ENCODE measurements at places on chromosomes 3 and 15.

- no peak for DNase-seq
Measured at GRCh38 chr15:67405208-67406191, 115.4 kb upstream of the C15orf61 start.

DNA sequence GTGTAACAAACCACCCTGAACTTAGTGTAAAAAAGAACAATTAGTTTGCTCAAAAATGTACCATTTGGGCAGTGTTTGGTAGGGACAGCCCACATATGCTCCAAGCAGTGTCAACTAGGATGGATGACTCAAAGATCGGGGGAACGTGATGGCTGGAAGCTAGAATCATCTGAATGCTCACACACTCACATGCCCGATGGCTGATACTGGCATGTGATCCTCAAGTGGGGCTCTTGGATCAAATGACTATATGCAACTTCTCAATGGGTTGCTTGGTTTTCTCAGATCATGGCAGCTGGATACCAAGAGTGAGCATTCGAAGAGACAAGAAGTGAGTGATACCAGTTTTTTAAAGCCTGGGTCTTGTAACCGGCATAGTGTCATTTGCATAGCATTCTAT lies 335.9 kb upstream of the KCNMB2 start:
- DNase-seq = no peak

DNA sequence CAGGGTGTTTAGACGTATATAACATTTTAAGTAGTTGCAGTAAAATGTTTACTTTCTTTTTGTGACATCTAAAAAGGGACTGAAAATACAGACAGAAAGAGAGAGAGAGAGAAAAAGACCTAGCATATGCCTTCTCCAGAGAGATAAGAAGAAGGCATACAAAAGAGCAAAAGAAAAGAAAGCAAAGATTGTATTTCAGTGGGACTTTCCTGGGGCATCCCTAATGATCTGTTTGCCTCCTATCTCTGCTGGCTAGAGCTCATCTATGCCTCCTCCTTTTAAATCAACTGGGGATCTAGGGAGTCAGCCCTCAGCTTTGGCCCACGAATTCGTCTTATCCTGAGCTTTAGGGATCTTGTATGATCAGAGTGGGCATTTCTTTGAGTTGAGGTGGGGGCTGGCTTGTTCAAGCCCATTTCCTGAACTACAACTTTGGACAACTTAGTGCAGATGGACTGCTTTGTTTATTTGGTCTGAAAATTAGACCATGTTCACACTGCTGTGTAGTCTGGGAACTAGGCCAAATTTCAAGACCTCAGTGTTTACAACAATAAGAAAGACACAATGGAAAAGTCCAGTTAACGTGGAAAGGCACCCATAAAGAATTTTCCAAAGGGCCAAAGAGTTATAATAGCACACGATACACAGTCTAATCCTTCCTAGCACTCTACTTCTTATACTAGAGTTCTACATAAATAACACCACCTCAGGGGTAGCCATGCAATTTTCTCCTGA lies 61.0 kb downstream of the ATP8B4 start:
- DNase-seq = peak; percentile 22

GRCh38 chr15:27339138-27339537 lies 368.2 kb downstream of the GABRG3 start:
- no peak for DNase-seq

GRCh38 chr3:51679777-51680176 lies 8.7 kb downstream of the TEX264 start:
- DNase-seq = no peak

DNA sequence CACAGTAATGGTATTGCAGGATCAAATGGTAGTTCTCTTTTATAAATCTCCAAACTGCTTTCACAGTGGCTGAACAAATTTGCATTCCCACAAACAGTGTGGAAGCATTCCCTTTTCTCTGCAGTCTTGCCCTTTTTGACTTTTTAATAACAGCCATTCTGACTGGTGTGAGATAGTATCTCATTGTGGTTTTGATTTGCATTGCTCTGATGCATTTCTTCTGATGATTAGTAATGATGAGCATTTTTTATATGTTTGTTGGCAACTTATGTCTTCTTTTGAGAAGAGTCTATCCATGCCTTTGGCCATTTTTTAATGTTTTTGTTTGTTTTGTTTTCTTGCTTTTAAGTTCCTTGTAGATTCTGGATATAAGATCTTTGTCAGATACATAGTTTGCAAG lies 316.1 kb upstream of the TMCO5A start:
- DNase-seq = no peak

- no peak for DNase-seq
Measured at GRCh38 chr15:67406257-67406861, 114.6 kb upstream of the C15orf61 start.

DNA sequence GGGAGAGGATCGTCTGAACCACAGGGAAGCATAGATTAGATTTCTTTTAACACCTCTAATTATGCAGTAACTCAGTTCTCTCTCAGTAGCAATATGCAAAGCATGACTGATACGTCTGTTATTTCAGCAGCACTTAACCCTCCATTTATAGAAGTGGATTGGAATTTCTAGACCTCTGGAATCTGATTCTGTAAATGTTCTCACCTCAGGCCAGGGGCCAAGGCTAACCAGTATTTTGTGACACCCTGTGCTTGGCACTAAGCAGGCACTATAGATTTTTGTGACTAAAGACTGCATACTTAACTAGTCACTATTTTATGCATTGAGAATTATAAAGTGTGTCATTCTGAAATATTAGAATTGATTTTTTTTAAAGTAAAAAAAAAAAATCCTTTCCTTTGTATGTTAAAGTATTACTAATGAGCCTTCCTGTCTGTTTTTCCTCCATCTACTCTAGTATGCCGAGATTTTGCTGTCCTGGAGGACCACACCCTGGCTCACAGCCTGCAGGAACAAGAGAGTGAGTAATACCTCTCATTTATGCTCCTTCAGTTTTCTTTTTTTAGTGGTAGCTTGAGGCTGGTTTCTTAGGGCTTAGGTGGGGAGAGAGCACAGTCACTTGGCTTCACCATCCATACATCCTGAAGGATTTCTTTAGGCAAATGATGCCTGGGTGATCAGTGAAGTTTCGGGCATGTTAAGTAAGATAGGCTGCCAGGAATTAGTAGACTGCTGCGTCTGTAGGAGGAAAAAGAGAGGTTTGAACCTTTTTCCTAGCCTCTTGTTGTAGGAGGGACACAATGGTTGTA lies 26.5 kb upstream of the UTS2B start:
- DNase-seq = no peak

DNA sequence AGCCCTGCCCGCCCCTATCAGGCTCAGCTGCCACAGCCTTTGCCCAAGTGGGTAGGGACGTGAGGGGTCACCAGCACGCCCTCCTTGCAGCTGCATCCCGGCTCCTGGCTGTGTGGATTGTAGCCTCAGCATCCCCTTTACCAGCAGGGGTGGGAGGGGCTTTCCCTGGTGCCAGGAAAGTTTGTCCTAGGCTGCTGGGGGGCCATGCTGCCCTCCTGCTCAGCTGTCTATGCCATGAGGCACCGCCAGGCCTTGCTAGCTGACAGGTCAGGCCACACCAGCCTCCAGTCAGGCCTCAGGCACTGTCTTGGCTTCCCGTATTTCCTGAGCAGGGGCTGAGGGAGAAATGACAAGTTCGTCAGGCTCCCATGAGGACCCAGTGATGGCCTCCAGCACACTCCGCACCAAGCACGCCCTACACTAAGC lies 32.3 kb downstream of the TKT start:
- no peak for DNase-seq

DNA sequence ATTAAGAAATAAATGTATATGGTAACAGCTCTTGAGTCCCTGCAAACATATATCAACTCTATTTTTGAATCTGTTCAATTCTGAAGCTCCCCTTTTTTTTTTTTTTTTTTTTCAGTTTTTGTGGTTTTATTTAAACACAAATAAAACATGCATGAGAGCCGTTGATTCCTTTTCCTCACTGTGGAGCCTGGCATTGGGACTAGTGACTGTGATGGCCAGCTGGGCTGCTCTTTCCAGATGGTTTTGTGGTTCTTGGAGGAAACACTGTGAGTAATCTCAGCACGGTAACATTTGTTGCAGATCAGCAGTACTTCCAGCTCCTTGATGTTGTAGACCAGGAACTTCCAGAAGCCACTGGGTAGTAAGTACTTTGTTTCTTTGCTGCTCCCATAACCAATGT lies 15.9 kb downstream of the EMC7 start:
- DNase-seq = no peak

- no peak for DNase-seq
Measured at GRCh38 chr3:183185696-183186095, 23.2 kb upstream of the LAMP3 start.

DNA sequence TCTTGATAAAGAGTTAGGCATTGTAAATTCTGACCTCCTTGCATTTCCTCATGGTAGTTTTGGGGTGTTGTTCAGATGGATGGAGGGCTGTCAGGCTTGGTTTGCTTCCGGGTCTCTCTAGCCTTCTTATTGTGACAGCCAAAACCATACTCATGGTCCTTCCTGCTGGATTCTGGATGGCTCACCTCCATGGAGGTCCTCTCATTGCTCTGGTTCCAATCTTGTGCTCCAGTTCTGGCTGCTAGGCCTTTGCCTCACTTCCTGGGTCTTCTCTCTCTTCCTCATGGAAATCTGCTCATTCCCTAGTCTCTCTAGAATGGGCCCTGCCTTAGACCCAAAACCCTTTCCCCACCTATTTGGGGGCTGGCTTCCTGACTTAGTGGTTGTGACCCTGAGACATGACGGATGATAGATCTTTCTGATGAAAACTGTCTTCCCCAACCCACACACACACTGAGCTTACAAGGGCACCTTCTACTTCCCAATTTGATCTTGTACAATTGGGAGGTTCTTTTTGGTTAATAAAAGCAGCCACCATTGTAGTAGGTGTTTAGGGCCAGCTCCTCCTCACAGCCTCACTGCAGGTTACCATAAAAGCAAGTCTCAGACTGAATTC lies 66.2 kb upstream of the XCR1 start:
- no peak for DNase-seq

DNA sequence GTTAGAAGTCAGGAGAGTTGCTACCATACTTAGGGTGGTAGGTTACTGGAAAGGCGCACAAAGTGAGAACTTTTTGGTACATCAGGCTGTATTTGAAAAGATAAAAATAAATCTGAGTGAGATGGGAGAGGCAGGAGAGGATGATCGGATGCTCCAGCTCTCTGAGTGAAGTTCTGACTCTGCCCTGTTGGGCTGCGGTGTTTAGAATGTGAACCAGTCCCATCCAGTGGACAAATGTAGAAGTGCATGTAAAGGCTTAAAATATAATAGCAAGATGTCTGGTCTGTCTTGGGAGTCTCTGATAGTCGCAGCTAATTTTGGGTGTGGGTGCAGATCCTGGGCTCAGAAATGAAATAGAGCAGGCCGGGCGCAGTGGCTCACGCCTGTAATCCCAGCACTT lies 30.4 kb downstream of the ACKR2 start:
- peak; percentile 34 for DNase-seq

DNA sequence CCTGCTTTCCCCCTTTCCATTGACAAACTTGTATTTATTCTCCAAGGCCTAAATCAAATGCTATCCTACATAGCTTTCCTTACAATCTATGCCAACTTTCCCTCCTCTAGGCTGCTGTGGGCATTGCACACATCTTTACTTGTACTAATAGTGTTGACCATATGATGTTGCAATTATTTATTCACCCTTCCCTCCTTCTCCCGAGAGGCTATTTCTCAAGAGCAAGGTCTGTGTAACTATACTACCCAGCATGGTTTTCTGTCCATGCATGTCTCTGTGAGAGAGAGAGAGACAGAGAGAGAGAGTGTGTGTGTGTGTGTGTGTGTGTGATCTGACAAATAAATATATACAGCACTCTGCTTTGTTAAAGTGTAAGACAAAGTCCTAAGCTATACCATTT lies 63.8 kb downstream of the GTPBP8 start:
- DNase-seq = no peak

- no peak for DNase-seq
Measured at GRCh38 chr15:65953622-65954021, 84.3 kb downstream of the RAB11A start.

GRCh38 chr3:30231277-30232141 lies 374.9 kb upstream of the TGFBR2 start:
- no peak for DNase-seq

GRCh38 chr15:95988574-95988887 lies 342.0 kb upstream of the NR2F2 start:
- no peak for DNase-seq

DNA sequence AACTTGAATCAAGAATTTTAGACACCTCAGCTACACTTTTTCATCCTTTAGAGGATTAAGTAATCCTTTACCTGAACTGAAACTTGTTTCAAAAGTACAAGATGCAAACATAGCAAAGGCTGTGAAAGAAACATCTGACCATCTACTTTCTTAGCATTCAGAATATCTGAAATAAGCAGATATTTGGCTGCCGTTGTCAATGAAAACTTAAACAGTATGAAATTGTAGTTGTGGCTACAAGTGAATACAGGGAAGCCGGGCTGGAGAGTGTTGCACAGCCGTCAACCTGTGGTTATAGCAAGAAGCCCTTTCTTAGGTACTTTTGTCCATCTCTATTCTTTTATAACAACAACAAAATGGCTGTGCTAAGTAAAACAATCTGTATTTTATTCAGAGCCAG lies 6.9 kb upstream of the CX3CR1 start:
- no peak for DNase-seq

DNA sequence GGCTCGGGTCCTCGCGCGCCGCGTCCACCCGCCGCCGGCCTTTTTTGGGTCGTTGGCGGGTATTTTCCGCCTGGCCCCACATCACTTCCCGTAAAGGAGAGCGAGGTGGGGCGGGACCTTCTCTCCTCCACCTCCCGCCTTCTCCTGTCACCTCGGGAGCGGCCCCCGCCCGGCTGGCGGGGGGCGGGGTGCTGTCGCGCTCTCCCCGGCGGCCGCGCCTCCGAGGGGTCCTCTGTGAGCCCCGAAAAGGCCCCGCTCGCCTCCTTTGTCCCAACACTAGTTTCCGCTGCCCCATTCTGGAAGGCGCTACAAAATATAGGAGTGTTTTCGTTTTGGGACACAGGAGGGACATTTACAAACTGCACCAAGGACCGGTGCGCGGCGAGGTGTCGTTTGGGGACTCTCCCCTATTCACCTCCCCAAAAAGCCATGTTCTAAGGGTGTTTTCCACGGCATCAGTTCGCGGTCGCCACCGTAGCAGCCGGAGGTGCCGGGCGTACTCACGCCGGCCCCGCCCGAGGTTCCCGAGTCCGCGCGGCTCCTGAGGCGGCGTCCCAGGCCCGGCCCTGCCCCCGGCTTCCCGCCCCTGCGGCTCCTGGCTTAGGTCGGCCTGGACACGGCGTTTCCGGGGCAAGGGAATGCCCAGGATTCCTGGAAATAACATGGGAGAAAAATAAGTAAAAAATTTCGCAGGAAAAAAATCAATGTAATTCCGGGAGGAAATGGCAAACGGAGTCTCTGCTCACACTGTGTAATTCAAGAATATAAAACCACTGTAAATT lies at the start of gene RAB27A:
TSS of gene RAB27A (minus strand) at position 68 of the 782 bp plus-strand sequence. CDS start 54,879 bp downstream, outside the sequence.
- peak; percentile 37 for DNase-seq

- DNase-seq = no peak
Measured at GRCh38 chr3:102471001-102471400, 36.2 kb downstream of the ZPLD1 start.

DNA sequence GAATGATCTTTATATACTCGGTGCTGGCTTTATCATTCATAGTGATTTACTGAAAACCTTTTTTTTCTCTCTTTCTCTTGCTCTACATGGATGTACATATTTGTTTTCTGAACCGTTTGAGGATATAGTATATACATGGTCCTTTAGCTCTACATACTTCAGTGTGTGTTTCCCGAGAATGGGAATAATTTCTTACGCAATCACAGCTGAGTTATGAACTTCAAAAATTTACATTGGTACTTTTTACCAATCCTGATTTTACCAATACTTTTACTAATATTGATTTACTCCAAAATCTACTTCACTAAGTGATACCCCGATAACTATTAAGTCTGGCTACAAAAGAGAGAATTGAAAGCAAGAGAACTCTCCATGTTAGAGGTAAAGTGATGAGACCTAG lies 294.3 kb upstream of the ICE2 start:
- DNase-seq = no peak
